ENCODE measurements at places on chromosomes 12 and 14.

DNA sequence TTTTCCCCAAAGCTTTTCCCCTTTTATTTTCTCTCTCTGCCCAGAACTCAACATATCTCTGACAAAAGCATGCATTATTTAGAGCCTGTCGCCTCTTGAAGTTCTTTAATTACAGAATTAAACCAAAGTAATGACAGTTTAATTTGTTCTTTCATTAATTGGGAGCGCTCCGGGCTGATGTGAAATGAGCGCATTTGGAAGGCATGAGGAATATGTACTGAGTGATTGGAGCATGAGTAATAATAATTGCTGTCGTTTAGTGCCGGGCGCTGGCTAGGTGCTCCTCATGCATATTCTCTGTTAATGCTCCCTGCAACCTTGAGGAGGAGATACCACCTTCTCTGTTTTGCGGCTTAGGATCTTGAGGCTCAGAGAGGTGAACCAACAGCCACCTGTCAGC is 120.5 kb downstream of the SLC25A47 start:
- DNase-seq: no peak

- no peak for DNase-seq
Observed at GRCh38 chr14:20623798-20624197, 17.7 kb downstream of the OR6S1 start.

GRCh38 chr14:56720703-56721460 is 89.4 kb downstream of the OTX2 start:
- peak; percentile 18 for DNase-seq

DNA sequence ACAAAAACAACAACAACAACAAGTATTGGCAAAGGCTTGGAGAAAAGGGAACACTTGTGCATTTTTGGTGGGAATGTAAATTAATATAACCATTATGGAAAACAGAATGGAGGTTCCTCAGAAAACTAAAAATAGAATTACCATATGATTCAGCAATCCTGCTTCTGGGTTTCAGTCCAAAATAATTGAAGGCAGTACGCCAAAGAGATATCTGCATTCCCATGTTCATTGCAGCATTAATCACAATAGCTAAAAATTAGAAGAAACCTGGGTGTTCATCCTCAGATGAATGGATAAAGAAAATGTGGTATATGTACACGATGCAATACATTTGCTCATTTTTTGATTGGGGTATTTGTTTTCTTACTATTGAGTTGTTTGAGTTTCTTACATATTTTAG is 813.0 kb downstream of the NRXN3 start:
- no peak for DNase-seq

- DNase-seq: no peak
Observed at GRCh38 chr14:66038618-66039017, 447.6 kb upstream of the CCDC196 start.

GRCh38 chr12:62434494-62435302 is 31.9 kb upstream of the MON2 start:
- DNase-seq: no peak

DNA sequence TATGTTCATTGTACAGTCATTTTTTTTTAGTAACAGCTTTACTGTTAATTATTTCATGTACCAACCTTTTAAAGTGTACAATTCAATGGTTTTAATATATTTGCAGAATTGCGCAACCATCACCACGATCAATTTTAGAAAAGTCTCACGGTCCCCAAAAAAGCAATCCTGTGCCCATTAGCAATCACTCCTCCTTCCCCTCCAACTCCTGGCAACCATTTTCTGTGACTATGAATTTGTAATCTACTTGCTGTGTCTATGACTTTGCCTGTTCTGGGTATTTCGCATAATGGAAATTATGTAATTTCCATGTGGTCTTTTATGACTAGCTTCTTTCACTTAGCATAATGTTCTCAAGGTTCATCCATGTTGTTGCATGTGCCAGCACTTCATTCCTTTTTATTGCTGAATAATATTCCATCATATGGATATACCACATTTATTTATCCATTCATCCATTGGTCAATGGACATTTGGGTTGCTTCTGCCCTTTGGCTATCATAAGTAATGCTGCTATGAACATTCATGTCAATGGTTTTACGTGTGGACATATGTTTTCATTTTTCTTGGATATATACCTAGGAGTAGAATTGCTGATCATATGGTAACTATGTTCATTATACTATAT is 9.9 kb downstream of the KICS2 start:
- DNase-seq: no peak

- no peak for DNase-seq
Observed at GRCh38 chr14:73764406-73765280, 50.5 kb upstream of the PNMA1 start.

GRCh38 chr12:33248364-33248763 is 191.3 kb downstream of the SYT10 start:
- DNase-seq: no peak

- DNase-seq: no peak
Observed at GRCh38 chr12:8572507-8572906, 31.8 kb upstream of the CLEC4E start.

DNA sequence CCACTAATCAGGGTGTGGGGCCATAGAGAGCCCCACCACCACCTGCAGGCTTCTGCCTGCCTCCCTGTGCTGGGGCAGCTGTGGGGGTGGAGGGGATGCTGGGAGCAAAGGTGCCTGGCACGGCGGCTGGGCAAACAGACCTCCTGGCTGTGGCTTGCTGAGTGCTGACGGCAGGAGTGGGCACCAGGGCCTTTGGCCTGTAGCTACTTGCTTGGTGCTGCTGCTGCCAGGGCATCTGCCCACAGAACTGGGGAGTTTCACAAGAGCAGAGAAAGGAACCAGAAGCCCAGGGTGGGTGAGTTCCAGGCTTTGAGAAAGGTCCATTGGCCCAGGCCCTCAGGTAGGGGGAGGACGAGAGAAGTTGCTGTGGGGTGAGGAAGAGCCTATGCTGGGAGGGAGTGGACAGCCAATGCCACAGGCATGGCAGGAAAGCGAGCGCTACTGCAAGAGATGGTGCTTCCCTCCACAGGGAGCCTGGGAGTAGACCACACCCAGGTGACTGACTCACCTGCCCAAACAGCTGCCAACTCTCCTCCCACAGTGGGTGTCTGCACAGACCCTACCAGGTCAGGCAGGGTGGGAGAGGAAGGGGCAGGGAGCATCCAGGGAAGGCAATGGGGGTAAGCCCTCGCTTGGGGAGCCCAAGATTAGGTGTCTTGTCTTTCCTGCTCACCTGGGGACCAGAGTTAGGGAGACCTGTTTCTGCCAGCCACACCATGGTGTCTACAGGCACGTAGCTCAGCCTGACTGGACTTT is 39.0 kb upstream of the HDAC7 start:
- DNase-seq: no peak

GRCh38 chr12:50971946-50972345 is 19.6 kb downstream of the HIGD1C start:
- DNase-seq: no peak

GRCh38 chr12:106113042-106113441 is 25.7 kb downstream of the NUAK1 start:
- no peak for DNase-seq

GRCh38 chr14:41022932-41023331 is 583.7 kb upstream of the LRFN5 start:
- no peak for DNase-seq

DNA sequence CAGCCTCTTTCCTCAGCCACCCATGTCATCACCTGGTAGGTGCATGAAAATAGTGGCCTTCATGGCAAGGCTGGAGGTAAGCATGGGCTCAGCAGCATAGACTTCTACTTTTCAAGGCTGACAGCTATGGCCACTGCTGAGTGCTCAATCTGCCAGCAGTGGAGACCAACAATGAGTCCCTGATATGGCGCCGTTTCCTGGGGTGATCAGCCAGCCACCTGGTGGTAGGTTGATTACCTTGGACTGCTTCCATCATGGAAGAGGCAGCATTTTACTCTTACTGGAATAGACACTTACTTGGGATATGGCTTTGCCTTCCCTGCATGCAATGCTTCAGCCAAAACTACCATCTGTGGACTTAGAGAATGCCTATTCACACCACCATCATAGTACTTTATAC is 39.5 kb upstream of the USP44 start:
- DNase-seq: no peak

- no peak for DNase-seq
Observed at GRCh38 chr12:38695057-38695456, 210.3 kb downstream of the CPNE8 start.

DNA sequence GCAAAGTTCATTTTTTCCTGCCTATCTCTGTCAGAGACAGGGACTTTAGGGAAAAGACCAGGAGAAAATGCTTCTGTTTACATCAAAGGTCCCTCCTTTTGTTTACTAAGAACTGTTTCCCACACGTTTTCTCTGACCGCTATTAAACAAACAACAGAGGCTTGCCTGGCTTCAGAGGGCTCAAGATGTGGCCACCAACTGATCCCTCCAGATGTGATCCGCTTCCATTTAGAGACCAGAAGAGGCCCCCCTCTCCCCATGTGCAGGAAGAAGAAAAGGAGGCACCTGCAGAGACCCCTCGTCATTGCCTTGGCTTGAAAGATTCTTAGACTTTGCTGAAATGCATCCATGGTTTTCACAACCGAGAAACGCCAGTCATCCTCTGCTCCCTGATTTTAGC is 217.9 kb upstream of the PWP1 start:
- no peak for DNase-seq

DNA sequence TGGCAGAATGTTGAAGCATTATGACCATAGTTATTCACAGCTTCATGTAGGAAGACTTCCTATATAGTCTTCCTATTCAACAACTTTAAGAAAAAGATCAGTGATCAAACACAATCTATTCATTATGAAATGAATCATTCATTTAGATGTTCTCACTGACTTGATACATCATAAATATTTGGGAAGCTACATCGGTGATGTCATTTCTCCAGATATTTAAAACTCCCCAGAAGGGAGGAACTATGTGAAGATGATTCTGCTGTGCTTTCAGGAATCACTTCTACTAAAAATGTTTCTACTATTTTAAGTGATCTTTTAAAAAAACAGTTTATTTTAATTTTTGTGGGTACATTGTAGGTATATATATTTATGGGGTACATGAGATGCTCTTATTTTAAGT is 316.4 kb downstream of the BCAT1 start:
- no peak for DNase-seq

DNA sequence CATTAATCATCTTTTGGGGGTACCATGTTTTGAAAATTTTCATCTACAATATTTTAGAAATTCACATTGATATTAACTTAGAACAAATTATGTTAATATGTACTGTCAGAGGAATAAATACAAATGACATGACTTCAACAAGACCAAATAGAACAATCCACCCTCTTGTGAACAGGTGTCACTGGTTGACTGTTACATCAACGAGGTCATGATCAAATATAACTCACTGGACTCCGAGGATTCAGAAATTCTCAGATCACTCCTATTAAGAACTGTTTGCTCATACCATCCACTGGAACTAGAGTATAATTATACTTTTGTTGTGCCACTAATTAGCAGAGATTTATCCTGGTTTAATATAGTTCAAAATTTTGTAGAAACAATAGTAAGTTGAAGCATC is 318.8 kb downstream of the PRKD1 start:
- no peak for DNase-seq

- DNase-seq: no peak
Observed at GRCh38 chr14:95471476-95471875, 45.0 kb downstream of the SYNE3 start.

DNA sequence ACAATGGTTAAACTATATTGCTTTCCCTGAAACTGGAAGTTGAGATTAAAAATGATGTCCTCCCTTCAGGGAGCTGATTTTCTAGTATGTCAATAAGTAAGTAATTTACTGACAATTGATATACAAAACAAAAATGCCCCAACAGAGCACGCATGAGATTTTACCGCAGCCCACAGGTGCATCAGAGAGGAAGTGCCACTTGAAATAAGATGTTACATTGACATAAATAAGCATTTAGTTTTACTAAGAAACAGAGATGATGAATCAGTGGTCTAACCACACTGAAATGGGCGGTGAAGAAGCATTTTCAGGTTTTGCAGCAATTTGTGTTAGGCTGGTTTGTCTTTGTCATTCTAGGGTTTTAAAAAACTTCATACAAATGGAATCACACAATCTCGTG is 8.8 kb upstream of the CLECL1 start:
- DNase-seq: no peak

DNA sequence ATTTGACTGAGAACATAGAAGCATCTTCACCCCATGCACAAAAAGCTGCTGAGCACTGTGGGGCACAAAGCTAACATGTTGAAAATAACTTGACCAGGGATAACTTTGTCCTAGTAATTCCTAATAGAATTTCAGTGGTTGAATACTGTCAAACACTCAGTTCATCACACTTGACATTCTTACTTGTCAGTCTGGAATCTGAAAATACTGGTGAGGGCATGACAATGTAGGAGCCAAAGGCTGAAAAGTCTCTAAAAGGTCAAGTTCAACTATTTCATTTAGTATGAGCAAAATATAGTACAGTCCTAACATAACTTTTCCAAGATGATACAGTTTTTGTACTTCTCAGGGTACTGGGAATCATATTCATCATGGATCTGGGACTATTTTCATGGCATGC is 504.4 kb upstream of the LMO3 start:
- no peak for DNase-seq

GRCh38 chr12:130014485-130014807 is 110.6 kb upstream of the TMEM132D start:
- no peak for DNase-seq

GRCh38 chr12:43812926-43813325 is 6.8 kb upstream of the TWF1 start:
- DNase-seq: no peak

DNA sequence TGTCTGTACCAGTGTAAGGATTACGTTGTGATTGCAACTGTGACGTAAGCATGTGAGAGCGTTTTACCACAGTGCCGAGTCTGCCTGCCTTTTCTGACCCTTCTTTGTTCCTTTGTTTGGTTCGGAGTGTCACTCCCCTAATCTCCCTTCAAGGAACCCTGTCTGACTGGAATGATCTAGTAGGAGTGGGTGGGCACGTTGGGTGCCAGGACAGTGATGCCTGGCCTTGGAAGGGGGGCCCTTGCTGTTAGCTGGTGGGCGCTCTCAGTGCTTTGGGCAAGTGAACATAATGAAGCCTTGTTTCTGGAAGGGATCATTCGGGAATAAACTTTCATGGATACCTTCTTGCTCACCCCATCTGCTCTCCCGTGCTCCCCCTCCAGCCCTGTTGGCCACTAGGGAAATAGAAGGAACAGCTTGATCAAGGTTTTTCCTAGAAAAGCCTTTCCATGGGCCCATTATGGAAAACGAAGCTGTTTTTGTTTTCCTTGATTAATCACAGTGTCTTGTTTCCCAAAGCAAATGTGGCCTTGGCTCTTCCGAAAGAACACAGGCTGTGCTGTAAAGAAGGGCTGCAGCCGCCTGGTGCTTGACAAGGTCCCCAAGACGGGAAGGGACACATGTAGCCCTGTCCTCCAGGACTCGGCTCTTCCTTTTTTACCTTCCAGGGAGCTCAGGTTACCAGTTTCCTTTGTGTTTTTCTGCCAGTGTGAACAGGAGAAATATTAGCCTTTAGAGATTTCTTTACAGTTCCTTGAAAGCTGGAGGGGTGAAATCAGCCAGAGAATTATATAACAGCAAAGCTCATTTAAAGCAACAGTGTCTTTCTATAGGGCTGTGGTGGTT is 215.5 kb downstream of the CRADD start:
- no peak for DNase-seq
